ENCODE measurements at places on chromosomes 5 and 9.

DNA sequence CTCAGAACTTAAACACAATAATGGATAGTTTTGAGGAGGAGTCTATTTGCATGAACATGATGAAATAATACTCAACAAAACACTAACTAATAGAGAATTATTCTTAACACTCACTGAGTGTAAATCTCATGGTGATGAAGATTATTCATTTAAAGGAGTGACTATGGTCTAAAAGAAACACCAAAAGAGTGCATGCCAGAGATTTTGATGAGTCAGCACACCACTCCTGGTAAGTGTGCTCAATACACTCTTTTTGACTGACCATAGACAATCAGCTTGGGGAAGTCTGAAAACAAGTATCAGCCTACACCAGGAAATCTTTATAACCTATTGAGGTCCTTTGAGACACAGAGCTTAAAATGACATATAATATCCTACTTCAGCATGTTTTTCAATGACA is 6.8 kb upstream of the FST start:
- no peak overlapping the region for H3K4me3 ChIP-seq
- H3K36me3 ChIP-seq, result no peaks in the 10 kb centered on the region
- no peaks in the 10 kb centered on the region for H3K27me3 ChIP-seq
- DNase-seq, result no peak
- H3K4me1 ChIP-seq, result peaks cover 6% of the 10 kb centered on the region

DNA sequence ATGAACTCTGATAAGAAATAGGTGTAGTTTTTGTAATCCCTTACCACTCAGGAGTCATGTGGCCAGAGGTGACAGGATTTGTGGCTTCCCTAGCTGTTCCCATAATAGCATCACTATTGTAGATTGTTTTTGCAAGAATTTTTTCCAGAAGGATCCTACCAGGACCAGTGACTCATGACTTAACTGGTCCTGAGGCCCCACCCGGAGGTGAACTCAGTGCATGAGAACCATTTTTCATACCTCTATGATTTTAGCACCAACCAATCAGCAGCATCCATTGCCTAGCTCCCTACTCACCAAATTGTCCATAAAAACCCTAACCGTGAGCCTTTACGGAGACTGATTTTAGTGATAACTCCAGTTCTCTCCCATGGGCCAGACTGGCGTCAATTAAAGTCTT is 484.8 kb downstream of the PSAT1 start:
- no peak overlapping the region for H3K4me3 ChIP-seq
- no peaks in the 10 kb centered on the region for H3K36me3 ChIP-seq
- H3K27me3 ChIP-seq, result no peaks in the 10 kb centered on the region
- no peak for DNase-seq
- H3K4me1 ChIP-seq, result no peaks in the 10 kb centered on the region

DNA sequence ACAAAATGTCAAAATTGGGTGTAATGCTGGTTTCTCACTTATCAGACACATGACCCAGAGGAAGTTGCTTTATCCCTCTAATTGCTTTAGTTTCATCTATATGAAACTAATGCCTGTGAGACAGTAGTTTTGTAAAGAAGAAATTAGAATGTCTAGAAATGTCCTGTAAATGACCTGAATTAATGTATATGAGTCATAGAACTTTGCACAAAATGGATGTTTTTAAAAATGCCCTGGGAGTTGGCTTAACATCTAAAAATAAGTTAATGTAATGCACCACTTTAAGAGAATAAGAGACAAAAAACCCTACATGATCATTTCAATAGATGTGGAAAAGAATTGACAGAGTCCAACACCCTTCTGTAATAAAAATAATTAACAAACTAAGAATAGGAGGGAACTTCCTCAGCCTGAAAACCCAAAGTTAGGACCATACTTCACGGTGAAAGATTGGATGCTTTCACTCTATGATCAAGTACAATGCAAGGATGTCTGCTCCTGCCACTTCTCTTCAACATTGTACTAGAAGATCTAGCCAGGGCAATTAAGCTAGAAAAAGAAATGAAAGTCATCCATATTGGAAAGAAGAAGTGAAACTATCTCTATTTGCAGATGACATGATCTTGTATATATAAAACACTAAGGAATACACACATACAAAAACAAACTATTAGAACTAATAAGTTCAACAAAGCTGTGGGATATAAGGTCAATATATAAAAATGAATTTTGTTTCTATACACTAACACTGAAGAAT is 117.9 kb downstream of the MELK start:
- no peaks in the 10 kb centered on the region for H3K36me3 ChIP-seq
- H3K27me3 ChIP-seq, result peaks cover 7% of the 10 kb centered on the region
- no peak overlapping the region for H3K4me3 ChIP-seq
- DNase-seq, result no peak

GRCh38 chr9:90499761-90500160 is 142.9 kb downstream of the DIRAS2 start:
- H3K4me3 ChIP-seq, result no peak overlapping the region
- no peak for DNase-seq
- no peaks in the 10 kb centered on the region for H3K36me3 ChIP-seq
- H3K27ac ChIP-seq, result no peak overlapping the region

GRCh38 chr9:35783418-35783817 is 8.0 kb upstream of the NPR2 start:
- no peak overlapping the region for H3K4me3 ChIP-seq
- H3K27ac ChIP-seq, result no peak overlapping the region
- no peaks in the 10 kb centered on the region for H3K36me3 ChIP-seq
- no peak for DNase-seq

- peaks cover 23% of the 10 kb centered on the region for H3K4me1 ChIP-seq
- H3K4me3 ChIP-seq, result no peak overlapping the region
- no peaks in the 10 kb centered on the region for H3K27me3 ChIP-seq
- H3K36me3 ChIP-seq, result no peaks in the 10 kb centered on the region
- no peak for DNase-seq
Measured at GRCh38 chr5:72394688-72395087, 74.5 kb downstream of the PTCD2 start.

DNA sequence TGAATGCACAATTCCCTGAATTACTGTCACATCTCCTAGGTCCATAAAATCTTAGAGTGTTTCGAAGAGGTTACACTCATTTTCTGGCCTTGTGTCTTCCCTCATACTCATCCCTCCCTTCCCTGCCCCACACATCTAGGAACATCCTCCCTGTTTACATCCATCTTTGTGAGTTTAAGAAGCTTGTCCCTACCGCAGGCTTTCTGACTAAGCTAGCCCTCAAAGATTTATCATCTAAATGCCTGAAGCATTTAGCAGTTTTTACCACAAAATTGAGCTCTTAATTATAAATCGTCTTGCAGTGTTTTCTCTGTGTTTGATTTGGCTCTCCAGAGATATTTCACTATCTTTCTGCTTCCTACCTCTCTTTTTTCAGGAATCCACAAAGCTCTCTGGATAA is 374.8 kb downstream of the KIAA0825 start:
- no peak overlapping the region for H3K4me3 ChIP-seq
- DNase-seq, result no peak

DNA sequence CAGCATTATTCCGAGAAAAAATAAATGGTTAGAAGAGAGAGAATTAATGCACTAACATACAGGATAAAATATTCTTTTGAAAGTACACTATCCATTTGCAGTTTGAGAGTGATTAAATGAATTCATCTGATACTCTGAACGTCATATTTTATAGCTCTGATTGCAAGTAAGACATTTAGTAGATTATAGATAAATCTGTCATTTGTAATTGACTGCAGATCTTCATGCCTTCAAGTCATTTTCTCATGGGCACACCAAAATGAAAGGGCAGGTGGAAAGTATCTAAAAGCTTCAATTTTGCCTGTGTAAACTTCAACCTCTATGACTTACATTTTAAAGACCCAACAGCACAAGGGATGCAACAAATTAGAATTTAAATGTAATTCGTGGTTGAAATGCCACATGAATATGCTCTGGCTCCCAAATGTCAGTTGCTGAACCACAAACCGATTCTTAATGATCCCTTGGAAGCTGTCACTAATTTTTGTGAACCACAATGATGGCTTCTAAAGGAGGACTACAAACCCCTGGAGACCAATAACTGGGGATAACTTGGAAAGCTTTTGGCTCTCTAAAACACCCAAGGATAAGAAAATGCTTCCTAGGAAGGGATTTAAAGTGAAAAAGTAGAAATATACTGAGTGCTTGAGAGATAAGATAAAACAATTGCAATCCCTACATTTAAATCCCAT is 3.9 kb downstream of the TYRP1 start:
- H3K4me1 ChIP-seq, result no peaks in the 10 kb centered on the region
- H3K27me3 ChIP-seq, result peaks cover 2% of the 10 kb centered on the region
- no peak overlapping the region for H3K27ac ChIP-seq
- no peaks in the 10 kb centered on the region for H3K36me3 ChIP-seq
- no peak overlapping the region for H3K4me3 ChIP-seq

DNA sequence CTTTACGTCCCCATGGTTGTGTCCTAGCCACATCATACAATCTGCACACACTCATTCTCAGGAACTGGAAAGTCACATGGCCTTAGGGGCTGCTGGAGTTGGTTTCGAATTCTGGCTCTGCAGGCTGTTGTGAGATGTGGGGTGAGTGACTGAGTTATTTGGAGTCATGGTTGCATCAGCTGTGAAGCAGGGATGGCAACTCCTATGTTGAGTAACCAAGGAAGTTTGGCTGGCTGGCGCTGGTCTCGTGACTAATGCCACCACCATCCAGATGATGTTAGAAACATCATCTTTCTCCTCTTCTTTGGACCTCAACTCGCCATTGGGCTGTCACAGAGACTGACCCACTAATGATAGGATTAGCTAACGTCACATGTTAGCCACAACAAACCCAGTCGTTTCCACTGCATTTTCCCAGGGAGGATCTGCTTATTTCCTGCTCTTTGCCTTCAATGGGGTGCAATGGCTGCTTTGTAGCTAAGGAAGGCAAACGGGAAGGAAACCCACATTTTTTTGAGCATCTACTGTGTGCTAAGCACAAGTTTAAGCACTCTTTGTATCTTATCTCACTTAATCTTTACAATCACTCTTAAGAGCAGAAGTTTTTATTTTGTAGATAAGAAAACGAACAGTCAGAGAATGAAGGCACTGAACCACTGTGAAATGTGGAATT is 78.1 kb upstream of the UBTD2 start:
- no peak overlapping the region for H3K27ac ChIP-seq
- peak; percentile 86 for DNase-seq
- H3K4me3 ChIP-seq, result no peak overlapping the region
- H3K27me3 ChIP-seq, result no peaks in the 10 kb centered on the region
- peaks cover 73% of the 10 kb centered on the region for H3K36me3 ChIP-seq

GRCh38 chr5:161847447-161847846 is 473 bp upstream of the GABRA1 start:
- H3K27me3 ChIP-seq, result peaks cover 31% of the 10 kb centered on the region
- H3K4me3 ChIP-seq, result no peak overlapping the region
- H3K27ac ChIP-seq, result no peak overlapping the region
- H3K36me3 ChIP-seq, result no peaks in the 10 kb centered on the region

DNA sequence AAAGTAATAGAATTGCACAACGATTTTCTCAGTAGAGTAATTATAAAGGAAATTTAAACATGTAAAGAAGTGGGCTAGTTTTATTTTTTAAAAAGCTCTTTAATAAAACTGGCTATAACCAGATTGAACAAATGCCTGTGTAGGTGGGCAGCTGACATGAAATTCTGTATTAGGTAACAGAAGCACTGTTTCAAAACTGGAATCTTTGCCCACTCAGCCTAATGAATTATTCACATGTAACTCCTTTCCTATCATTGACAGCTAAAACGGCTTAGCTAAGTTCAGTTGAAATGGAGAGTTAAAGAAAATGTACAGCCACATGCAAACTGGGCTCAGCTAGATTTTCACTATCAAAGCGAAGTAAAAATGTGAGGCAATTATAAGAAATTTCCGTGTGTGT is 1300.1 kb upstream of the ACO1 start:
- no peaks in the 10 kb centered on the region for H3K4me1 ChIP-seq
- no peaks in the 10 kb centered on the region for H3K27me3 ChIP-seq
- DNase-seq, result no peak
- H3K27ac ChIP-seq, result no peak overlapping the region

GRCh38 chr9:105157171-105157583 is 87.3 kb upstream of the SLC44A1 start:
- no peak overlapping the region for H3K27ac ChIP-seq
- H3K27me3 ChIP-seq, result no peaks in the 10 kb centered on the region
- peaks cover 13% of the 10 kb centered on the region for H3K4me1 ChIP-seq

GRCh38 chr5:33736510-33736909 is 155.3 kb downstream of the ADAMTS12 start:
- H3K27ac ChIP-seq, result no peak overlapping the region
- no peak for DNase-seq
- H3K4me1 ChIP-seq, result no peaks in the 10 kb centered on the region
- H3K27me3 ChIP-seq, result no peaks in the 10 kb centered on the region
- no peaks in the 10 kb centered on the region for H3K36me3 ChIP-seq
- H3K4me3 ChIP-seq, result no peak overlapping the region

- no peaks in the 10 kb centered on the region for H3K36me3 ChIP-seq
- peaks cover 48% of the 10 kb centered on the region for H3K4me1 ChIP-seq
- H3K27ac ChIP-seq, result no peak overlapping the region
Measured at GRCh38 chr5:133228316-133228715, 176.5 kb downstream of the HSPA4 start.

- H3K36me3 ChIP-seq, result no peaks in the 10 kb centered on the region
- H3K4me1 ChIP-seq, result no peaks in the 10 kb centered on the region
- DNase-seq, result no peak
- H3K4me3 ChIP-seq, result no peak overlapping the region
- H3K27ac ChIP-seq, result no peak overlapping the region
Measured at GRCh38 chr9:30579810-30580209, 1804.6 kb upstream of the ACO1 start.

GRCh38 chr5:134525683-134526482 is 413 bp downstream of the JADE2 start:
- peak overlapping the region; percentile 97 for H3K27ac ChIP-seq
- H3K4me3 ChIP-seq, result peak overlapping the region; percentile 91
- DNase-seq, result peak; percentile 88
- no peaks in the 10 kb centered on the region for H3K27me3 ChIP-seq
- H3K36me3 ChIP-seq, result no peaks in the 10 kb centered on the region
- peaks cover 44% of the 10 kb centered on the region for H3K4me1 ChIP-seq

- H3K36me3 ChIP-seq, result no peaks in the 10 kb centered on the region
- H3K27me3 ChIP-seq, result no peaks in the 10 kb centered on the region
- H3K27ac ChIP-seq, result no peak overlapping the region
- DNase-seq, result no peak
- no peak overlapping the region for H3K4me3 ChIP-seq
Measured at GRCh38 chr9:113223963-113224362, 2.6 kb downstream of the SLC31A1 start.

DNA sequence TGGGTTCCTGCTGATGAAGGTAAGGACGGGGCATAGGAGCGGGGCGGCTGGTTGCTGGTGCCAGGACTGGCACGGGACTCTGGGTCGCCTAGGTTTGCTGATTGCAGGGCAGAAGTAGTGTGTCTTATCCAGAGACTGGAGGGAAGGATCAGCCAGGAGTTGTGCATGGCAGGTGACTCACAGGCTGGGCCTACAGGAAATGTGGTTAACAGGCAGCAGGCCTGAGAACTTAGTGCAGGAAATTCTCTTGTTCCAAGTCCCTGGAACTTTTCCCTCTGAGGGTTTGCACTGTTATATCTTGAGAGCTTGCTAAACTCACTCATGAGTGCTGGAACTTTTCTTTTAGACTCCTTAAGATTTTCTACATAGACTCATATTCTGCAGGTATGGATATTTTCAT is 95.1 kb downstream of the ANXA2R start:
- peaks cover 24% of the 10 kb centered on the region for H3K4me1 ChIP-seq
- H3K27me3 ChIP-seq, result peaks cover 78% of the 10 kb centered on the region
- no peak for DNase-seq
- no peak overlapping the region for H3K4me3 ChIP-seq
- no peak overlapping the region for H3K27ac ChIP-seq
- no peaks in the 10 kb centered on the region for H3K36me3 ChIP-seq

GRCh38 chr5:2902742-2903297 is 151.3 kb upstream of the IRX2 start:
- H3K27ac ChIP-seq, result no peak overlapping the region
- H3K27me3 ChIP-seq, result no peaks in the 10 kb centered on the region
- H3K4me1 ChIP-seq, result no peaks in the 10 kb centered on the region
- no peak overlapping the region for H3K4me3 ChIP-seq
- H3K36me3 ChIP-seq, result no peaks in the 10 kb centered on the region

Measured in suprapubic skin (tissue), 4 donors.